ENCODE measurements at places on chromosomes 11 and 22.

DNA sequence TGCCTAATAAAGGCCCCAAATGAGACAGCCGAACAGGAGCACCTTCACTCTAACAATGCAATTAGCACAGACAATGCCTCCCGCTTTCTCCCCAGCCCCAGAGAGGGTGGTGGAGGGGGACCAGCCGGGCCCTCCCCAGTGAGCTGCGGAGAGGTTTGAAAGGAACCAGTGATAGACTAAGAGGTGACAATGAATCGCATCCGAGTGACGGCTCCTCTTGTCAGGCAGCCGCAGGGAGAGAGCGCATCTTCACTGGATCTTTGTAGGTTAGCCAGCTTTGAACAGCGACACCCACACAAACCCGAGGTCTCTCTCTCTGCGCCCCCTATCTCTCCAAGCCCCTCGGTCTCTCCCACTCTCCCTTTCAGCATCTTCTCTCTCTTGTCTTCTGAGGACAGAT, 28.0 kb downstream of the FLRT1 start:
- peak; percentile 33 for DNase-seq

- DNase-seq, result no peak
Measured at GRCh38 chr11:117872975-117873827, 3.3 kb downstream of the FXYD6 start.

DNA sequence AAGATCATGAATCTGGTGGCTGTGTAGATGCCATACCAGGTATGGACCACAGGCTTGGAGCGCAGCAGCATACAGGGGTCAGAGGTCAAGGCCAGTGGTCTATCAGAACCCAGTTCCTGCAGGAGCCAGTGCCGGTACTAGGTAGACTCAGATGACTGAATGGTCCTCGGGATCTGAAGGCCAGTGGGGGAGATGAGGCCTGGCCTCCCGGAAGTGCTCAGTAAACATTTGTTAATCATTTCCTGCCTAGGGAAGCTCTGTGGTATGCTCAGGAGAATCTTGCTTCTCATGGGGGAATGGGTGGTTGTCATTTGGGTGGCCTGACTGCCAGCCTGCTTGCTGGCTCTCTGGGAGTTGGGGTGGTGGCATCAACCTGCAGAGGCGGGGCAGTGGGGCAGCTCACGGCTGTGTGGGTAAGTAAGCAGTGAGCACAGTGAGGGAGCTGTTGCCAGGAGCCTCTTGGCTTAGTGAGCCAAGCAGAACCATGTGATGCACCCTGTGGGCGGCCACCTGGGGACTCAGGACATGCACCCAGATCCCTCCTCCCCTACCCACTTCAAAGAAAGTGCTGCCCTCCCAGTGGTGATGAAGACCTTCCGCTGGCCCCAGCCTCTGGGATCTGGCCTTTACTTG, 33.0 kb downstream of the PTPRJ start:
- DNase-seq, result peak; percentile 26

- no peak for DNase-seq
Measured at GRCh38 chr11:84812471-84812969, 814.6 kb downstream of the DLG2 start.

DNA sequence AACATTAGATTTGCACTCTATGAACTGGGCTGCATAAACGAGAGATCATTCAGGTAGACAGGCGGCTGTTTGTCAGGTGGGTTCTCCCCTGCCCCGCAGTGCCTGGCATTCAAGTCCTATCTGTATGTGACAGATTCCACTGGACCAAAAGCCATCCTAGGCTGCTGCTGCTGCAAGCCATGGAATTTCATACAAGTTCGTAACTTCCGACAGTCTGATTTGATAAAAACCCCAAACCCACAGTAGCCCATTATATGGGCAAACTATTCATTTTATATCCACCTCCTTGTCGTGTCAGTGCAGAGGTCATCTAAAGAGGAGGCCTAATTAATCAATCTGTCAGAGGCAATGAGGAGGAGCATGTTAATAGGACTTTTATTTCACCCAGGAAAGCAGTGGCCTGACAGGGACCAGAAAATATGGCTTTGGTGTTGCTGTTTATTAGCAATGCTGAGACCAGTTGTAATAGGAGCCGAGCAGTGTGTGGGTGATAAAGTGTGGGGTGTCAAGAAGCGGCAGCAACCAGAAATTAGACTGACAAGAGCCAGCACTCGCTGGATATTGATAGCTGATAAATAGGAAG, 124.2 kb downstream of the ARL14EP start:
- DNase-seq, result no peak

GRCh38 chr11:79054636-79055035, 386.2 kb downstream of the TENM4 start:
- no peak for DNase-seq

DNA sequence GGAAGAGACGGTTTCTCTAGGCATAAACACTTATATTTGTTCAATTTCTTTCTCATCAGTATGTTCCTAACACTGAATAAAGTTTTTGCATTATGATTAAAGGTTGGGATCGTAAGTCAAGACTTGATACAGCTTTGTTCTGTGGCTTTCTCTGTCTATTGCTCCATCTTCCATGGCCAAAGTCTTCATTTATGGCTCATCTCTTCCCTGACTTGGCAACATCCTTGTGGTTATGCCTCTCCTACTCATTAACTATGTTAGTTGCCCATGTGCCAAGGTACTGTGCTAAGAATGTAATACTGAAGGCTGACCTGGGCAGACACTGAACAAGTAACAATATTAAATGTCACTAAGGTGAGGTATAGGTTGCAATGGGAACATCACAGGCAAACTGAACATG, 1.6 kb upstream of the ACCSL start:
- no peak for DNase-seq

DNA sequence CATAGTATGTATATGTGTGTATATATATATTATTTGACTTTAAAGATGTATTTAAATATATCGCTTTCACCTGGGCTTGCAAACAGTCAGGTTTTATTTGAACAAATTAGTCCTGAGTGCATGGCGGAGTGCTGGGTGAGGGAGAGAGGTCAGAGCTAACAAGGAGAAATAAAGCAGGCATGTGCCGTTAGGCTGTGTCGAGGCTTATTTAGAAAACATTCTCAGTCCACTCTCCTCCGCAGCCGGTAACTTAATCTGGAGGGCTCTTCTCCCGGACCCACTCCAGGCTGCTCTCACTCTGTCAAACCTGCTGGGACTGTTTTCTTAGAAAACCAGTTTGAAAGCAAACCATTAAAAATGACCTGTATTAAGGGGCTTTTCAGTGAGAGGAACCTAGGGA, 455.9 kb downstream of the MN1 start:
- DNase-seq, result no peak
